ENCODE measurements at places on chromosomes 2 and 18. TPM values are rescaled to one million over a fixed set of nuclear protein-coding genes. Genes with fewer than 3 reads are reported as not detected.

- DNase-seq, result no peak
Observed at GRCh38 chr2:215921895-215922294, 91.5 kb downstream of the MREG start.

GRCh38 chr2:42567806-42568400 lies 529 bp upstream of the MTA3 start:
- DNase-seq, result no peak

DNA sequence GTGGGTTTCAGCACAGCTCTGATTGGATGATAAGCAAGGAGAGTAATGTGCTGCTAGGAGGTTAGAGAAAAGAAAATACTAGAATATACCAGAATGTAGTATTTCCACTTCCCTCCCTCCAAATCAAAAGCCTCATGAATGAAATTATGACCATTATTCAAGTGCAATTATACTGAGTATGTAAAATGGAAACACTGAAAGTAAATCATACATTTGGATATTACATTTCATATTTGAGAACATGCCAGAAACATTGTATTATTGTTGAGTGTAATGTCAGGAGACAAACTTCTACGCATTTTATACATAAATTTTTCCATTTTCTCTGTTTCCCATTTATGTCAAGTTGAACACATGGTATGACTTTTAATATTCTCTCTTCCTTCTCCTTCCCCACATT lies 942 bp upstream of the CETN1 start:
- DNase-seq, result no peak

DSG2 gene
- 0.33 TPM for total RNA-seq

Data from activated T-cell treated with anti-CD3 and anti-CD28 coated beads, Interleukin-2, amount 50 U/mL, for 4 hours (primary cell).